ENCODE measurements at places on chromosomes 7 and 10.

DNA sequence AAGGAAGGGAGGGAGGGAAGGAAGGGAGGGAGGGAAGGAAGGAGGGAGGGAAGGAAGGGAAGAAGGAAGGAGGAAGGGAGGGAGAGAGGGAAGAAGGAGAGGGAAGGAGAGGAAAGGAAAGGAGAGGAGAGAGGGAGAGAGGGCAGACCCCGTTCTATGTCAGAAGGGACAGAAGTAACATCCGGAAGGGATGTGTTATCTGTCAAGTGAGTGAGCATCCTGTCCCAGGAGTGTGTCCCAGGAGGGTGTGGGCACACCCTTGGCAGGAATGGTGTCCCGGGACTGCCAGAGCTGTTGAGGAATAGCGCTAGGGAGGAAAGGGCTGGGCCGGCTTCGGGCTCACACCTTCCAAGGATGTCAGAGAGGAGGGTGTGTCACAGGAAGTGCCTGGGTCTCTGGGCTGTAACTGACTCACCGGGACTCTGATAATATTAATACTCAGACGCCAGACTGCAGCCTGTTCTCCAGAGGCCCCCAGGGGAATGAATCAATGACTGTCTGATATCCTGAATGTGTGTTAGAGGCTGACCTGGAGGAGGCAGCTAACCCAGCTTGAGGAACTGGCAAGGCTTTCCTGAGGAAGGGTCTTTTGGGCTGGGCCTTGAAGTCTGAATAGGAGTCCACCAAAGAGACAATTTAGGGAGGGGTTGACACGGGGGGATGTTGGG, 125.6 kb upstream of the TNRC18 start:
- no peak for DNase-seq

- no peak for DNase-seq
Observed at GRCh38 chr7:24336461-24336860, 52.5 kb downstream of the NPY start.

DNA sequence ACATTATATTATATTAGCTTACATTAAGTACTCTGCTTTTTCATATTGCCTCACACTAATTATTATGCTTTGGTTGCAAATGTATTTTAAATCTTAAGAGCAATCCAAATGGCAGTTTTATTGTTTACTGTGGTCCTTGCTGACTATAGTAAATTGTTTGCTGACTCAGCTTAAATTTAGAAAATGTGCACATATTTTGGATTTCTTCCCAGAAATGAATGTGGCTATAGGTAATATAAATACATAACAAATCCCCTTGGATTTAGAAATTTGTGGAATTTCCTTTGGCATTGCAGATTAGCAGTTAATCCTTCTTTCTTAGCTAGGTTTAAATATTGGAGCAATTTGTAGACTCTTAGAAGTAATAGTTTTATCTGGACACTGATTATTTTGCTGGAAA, 565.8 kb downstream of the NRG3 start:
- no peak for DNase-seq

- no peak for DNase-seq
Observed at GRCh38 chr7:143245123-143245522, 18.1 kb upstream of the GSTK1 start.

GRCh38 chr7:56097700-56098099, 4.9 kb upstream of the PHKG1 start:
- DNase-seq: no peak

GRCh38 chr10:56296618-56297017, 64.4 kb downstream of the ZWINT start:
- DNase-seq: no peak

GRCh38 chr10:125562737-125563136, 120.2 kb downstream of the TEX36 start:
- no peak for DNase-seq

Data from C1 segment of cervical spinal cord (tissue), 14 donors.